Pancreas (tissue), 10 donors: ENCODE measurements at places on chromosomes 4 and X. TPM values are rescaled to one million over a fixed set of nuclear protein-coding genes. Genes with fewer than 3 reads are reported as not detected.
A peak's percentile ranks its signal among the peaks of the same experiment; 100 is the strongest.

DNA sequence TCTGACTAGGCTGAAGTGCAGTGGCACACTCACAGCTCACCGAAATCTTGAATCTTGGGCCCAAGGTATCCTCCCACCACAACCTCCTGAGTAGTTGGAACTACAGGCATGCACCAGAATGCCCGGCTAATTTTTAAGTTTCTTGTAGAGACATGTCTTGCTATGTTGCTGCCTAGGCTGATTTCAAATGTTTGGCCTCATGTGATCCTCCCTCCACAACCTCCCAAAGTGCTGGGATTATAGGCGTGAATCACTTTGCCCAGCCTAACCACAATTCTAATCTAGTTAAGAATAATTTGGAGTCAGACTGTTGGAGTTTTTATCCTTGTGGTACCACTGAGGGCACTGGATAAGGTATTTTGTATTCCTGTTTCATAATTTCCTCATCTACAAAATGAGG lies 317.5 kb upstream of the AGA start:
- H3K4me3 ChIP-seq = no peak overlapping the region
- no peaks in the 10 kb centered on the region for H3K36me3 ChIP-seq
- no peak overlapping the region for H3K27ac ChIP-seq
- no peaks in the 10 kb centered on the region for H3K27me3 ChIP-seq
- DNase-seq = no peak
- H3K4me1 ChIP-seq = no peaks in the 10 kb centered on the region

- no peaks in the 10 kb centered on the region for H3K4me1 ChIP-seq
- no peak for DNase-seq
- H3K27me3 ChIP-seq = no peaks in the 10 kb centered on the region
- H3K27ac ChIP-seq = no peak overlapping the region
- no peak overlapping the region for H3K4me3 ChIP-seq
Observed at GRCh38 chr4:152843481-152844090, 63.8 kb downstream of the ARFIP1 start.

GRCh38 chr4:70687392-70687791 lies 940 bp upstream of the UTP3 start:
- DNase-seq = no peak
- H3K4me3 ChIP-seq = peak overlapping the region; percentile 70
- H3K36me3 ChIP-seq = no peaks in the 10 kb centered on the region
- H3K4me1 ChIP-seq = peaks cover 17% of the 10 kb centered on the region

Gene POLN
- 1.9 TPM for total RNA-seq

DNA sequence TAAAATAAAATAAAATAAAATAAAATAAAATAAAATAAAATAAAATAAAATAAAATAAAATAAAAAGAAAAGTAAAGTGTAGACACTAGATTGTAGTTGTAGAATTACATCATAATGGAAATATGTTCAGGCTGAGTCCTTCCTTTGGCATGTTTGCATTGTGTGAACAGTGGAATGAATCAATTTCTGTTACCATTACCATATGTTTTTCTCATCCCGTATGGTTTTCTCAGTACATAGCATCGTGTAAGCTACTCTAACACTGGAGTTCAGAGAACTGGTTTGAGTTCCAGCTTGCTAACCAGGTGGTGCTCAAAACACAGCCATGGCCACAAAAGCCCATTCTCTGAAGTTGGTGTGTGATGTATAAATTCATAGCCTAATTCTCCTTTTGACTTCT lies 45.9 kb downstream of the USP11 start:
- H3K4me1 ChIP-seq = no peaks in the 10 kb centered on the region
- no peaks in the 10 kb centered on the region for H3K36me3 ChIP-seq
- no peak overlapping the region for H3K4me3 ChIP-seq
- H3K27me3 ChIP-seq = peaks cover 3% of the 10 kb centered on the region
- H3K27ac ChIP-seq = no peak overlapping the region

Gene SPATA4
- not detected for total RNA-seq

DNA sequence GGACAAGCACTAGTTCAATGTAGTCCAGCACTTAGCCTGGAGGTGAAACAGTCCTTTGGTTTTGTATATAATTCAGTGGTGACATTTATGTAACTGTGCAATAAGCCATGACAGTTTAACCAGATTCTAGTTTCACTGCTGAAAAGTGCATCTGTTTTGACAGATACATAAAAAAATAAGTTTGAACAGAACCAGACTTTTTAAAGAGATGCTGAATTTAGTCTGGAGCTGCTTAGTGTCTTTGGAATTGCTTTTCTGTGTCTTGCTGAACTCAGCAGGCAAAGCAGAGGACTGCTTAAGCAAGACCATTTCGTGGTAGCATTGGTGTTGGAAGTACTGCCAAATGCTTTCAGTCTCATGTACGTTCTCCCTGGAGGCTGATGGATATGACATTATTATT lies 393.5 kb downstream of the MAPK10 start:
- H3K36me3 ChIP-seq = no peaks in the 10 kb centered on the region
- no peak overlapping the region for H3K4me3 ChIP-seq
- no peaks in the 10 kb centered on the region for H3K27me3 ChIP-seq
- no peak overlapping the region for H3K27ac ChIP-seq

GRCh38 chrX:72307646-72308051 lies 1.9 kb upstream of the CITED1 start:
- no peak overlapping the region for H3K4me3 ChIP-seq
- peaks cover 16% of the 10 kb centered on the region for H3K27me3 ChIP-seq
- H3K4me1 ChIP-seq = no peaks in the 10 kb centered on the region
- H3K36me3 ChIP-seq = no peaks in the 10 kb centered on the region

DNA sequence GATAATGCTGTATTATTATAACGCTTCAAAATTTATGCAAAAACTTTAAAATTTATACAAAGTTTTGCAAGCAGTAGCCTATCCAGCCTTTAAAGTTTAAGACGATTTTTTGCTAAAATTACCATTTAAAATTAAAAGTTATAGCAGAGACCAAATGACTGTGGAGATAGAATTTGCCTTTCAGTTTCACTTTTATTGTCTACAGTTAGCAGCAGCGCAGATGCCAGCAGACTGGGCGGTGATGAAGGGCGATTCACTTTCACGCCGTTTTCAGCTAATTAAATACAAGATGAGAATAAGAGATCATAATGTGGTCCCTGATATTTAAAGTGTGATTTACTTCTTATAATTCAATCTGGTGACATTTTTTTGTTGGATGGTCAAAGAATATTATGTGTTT lies 1381.5 kb upstream of the ADGRL3 start:
- H3K4me3 ChIP-seq = no peak overlapping the region
- no peaks in the 10 kb centered on the region for H3K27me3 ChIP-seq
- H3K4me1 ChIP-seq = no peaks in the 10 kb centered on the region
- DNase-seq = no peak

DNA sequence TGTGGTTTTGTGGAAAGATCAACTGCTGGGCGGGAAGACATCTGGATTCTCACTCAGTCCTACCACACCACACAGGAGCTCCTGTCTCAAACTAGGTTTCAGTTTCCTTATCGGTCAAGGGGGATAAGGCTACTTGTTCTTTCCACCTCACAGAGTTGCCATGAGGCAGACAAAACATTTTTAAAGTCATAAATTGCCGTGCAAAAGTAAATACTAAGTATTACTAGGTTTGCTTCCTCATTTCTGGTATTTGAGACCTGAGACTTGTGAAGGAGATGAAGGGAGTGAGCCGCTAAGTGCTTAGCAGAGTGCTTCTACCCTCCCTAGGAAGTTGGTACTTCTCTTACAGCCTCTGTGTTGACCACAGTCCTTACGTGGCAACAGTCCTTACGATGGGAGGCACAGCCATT lies 1.5 kb downstream of the LAP3 start:
- no peak overlapping the region for H3K27ac ChIP-seq
- no peak overlapping the region for H3K4me3 ChIP-seq
- no peaks in the 10 kb centered on the region for H3K27me3 ChIP-seq
- peaks cover 4% of the 10 kb centered on the region for H3K36me3 ChIP-seq

Gene BEX5
- total RNA-seq = 7.8 TPM

Gene RNF128
- 12.0 TPM for total RNA-seq

Gene KIAA1210
- total RNA-seq = not detected

DNA sequence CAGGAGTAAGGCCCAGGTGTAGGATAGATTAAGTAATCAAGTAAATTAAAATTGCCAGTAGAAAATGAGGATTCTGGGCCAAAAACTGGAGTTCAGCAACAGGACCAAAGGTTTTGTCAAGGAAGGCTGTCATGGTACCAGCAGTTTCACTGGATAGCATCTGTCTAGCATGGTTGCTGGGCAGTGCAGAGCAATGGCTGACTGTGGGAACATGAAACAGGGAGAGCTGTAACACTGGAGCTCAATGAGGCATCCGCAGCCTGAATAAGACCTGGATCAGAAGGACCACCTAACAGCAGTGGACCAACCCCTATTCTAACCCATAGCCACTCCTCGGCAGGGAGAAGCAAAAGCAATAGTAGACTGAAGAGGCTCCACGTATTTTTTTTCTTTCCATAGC lies 132.4 kb downstream of the ATOH1 start:
- no peak for DNase-seq
- no peak overlapping the region for H3K4me3 ChIP-seq
- H3K27ac ChIP-seq = no peak overlapping the region
- no peaks in the 10 kb centered on the region for H3K4me1 ChIP-seq
- no peaks in the 10 kb centered on the region for H3K27me3 ChIP-seq
- H3K36me3 ChIP-seq = no peaks in the 10 kb centered on the region

Gene COX7B
- 36.7 TPM for total RNA-seq
